ENCODE measurements at places on chromosomes 4 and X. TPM values are rescaled to one million over a fixed set of nuclear protein-coding genes. Genes with fewer than 3 reads are reported as not detected.

Gene ARFIP1
- total RNA-seq = 30.1 TPM

Gene MYOZ2
- 0.29 TPM for total RNA-seq

Gene OPRPN
- total RNA-seq = not detected

Gene MGARP
- 0.39 TPM for total RNA-seq

Gene CENPVL3
- not detected for total RNA-seq

GRCh38 chrX:42755815-42756214, 22.1 kb downstream of the PPP1R2C start:
- no peak for DNase-seq

DNA sequence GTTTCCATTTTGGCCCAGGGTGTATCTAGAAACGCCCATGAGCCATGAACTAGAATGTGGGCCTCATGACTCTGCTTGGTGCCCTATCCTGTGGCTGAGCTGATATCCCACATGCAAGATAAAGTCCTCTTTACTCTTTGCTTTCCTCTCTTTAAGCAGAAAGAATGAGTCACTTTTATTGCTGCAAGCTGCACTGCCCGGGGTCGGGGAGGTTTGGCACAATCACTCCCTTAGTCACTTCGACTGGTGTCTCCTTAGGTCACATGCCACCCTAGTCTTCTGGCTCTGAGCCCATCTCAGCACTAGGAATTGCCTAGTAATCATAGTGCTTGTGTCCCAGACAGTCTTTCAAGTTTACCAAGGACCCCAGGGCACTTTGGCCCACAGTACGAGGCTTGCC, 75.1 kb upstream of the CXorf66 start:
- no peak for DNase-seq

- DNase-seq = no peak
Measured at GRCh38 chrX:119755981-119756533, 2.3 kb upstream of the SOWAHD start.

DNA sequence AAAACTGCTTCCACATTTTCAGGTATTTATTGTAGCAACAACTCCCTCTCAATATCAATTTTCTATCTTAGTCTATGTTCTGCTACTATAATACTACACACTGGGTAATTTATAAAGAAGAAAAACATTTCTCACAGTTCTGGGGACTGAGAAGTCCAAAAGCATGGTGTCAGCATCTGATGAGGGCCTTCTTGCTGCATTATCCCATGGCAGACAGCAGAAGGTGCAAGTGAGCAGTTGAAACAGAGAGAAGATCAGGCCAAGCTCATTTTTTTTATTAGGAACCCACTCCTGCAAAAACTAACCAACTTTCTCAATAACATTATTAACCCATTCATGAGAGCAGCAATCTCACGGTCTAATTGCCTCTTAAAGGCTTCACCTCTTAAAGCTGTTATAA, 376.0 kb downstream of the RAB28 start:
- DNase-seq = no peak

DNA sequence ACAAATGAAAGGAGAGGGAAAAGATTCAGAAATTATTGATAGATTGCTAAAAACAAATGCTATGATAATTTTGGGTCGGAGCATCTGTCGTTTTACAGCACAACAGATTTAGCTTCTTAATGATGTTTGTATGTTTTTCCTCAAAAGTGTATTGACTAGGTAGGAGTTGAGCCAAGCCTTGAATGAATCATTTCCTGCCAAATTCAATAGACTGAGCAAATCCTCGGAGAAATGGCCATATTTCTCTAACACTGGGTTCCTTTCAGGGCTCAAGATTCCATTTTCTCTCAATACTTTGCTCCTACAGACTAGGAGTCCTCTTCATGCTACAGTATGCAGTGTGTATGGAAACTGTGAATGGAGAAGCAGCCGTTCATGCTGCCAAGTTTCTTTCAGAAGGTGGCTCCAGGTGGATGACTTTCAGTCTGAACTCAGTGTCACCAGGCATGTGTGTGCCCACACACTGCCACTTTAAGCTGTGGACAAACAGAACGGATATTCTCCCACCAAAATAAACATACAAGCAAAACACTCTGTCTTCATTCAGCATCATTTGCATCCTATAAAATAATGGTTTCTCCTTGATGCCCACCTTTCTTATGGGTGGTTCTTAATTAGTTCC, 146.0 kb downstream of the TBL1X start:
- no peak for DNase-seq

DNA sequence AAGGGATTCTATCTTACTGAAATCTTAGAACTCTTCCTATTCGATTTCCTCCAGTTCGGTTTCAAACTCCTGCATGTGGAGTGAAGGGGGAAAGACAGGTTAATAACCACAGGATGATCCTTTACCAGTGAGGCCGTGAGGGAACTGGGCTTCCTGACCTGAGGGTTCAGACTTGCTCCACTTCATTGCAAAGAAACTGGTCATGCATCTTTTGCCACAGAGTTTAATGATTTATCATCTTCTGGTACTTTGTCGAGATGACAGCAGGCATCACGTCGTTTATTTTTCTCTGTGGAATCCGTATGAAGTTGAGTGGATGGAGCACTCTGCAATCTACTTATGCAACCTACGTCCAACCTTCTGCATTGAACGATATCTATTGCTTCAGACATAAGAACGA, 145.9 kb upstream of the NLGN4X start:
- no peak for DNase-seq

DNA sequence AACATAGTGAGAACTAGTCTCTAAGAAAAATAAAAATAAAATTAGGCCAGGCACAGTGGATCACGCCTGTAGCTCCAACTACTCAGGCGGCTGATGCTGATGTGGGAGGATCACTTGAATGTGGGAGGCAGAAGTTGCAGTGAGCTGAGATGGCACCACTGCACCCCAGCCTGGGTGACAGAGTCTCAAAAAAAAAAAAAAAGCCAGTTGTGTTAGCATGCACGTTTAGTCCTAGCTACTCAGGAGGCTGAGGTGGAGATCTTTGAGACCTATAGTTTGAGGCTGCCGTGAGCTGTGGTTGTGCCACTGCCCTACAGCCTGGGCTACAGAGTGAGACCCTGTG, 2.5 kb downstream of the DCK start:
- no peak for DNase-seq
